AG04450 (cell line): ENCODE measurements at places on chromosomes 7 and 10.
A peak's percentile ranks its signal among the peaks of the same experiment; 100 is the strongest.

DNA sequence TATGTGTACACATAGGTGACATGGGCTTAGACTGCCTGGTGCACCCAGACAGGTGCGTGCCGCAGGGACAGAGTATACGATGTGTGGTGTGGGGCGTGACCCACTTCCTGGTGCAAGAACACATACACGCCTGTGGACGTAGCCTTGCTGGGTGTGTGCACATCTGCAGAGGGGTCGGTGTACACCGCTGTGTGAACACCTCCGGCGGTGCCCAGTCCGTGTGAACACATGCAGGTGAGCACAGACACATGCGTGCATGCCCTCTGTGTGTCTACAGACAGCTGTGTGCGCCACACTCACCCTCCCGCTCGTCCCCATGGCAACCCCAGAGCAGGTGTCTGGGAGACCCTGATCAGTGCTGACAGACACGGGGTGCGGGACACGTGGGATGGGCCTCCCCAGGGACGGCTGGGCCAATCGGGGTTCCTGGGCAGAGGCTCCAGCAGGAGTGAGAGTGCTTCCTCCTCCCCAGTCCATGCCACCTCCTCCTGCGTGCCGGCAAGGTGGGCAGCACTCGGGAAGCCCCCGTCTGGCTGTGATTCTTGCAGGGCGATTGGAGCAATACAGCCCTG, 23.4 kb downstream of the ELFN1 start:
- no peak for DNase-seq

- no peak for DNase-seq
Measured at GRCh38 chr10:78314651-78315050, 281.0 kb downstream of the RPS24 start.

DNA sequence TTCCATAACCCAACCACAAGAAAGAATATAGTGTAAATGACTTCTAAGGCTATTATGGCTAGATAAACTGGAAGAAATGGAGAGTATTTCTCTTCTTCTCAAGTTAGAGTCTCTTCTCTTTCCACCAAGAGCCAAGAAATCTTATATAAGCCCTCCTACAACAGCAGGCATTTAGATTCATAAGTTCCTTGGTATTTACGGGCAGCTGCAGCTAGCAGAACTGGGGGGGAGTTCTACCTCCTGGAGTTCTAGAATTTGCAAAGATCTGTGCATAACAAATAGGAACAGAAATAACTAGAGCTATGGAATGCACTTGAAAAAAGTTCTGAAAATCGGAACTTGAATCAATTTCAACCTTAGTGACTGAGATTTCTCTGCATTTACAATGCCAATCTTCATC, 715.2 kb upstream of the GRM3 start:
- no peak for DNase-seq

DNA sequence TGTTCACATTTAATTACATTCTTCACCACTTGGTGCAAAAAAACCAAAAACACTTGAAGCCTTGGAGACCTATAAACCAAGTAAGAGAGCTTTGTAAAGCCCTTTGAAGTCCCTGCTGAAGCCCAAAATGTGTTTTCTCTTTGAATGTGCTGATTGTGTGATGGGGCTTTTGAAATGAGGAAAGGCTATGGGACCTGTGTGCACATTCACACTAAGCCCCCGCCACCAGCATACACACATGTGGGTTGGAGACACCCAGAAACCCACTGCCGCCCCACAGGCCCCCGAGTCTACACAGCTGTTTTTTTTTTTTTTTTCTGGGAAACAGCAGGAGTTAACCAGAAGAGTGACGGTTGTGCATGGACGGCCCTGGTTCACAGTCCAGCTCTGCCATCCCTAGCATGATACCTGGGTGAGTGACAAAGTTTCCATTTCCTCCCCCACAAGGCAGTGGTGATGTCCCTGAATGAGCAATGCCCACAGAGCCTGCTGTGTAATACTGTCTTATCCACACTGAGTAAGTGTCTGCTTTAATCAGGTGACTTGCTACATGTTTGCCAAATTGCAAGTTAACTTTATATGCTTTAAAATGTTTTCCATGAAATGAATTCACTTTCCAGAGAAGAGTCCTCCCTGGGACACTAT, 154.6 kb upstream of the GDF10 start:
- DNase-seq, result no peak

- no peak for DNase-seq
Measured at GRCh38 chr10:74683621-74684364, 142.6 kb upstream of the KAT6B start.

GRCh38 chr10:44956717-44957706, 2.6 kb upstream of the RASSF4 start:
- DNase-seq, result no peak

- DNase-seq, result peak; percentile 34
Measured at GRCh38 chr7:44727158-44727936, 21.3 kb upstream of the ZMIZ2 start.

DNA sequence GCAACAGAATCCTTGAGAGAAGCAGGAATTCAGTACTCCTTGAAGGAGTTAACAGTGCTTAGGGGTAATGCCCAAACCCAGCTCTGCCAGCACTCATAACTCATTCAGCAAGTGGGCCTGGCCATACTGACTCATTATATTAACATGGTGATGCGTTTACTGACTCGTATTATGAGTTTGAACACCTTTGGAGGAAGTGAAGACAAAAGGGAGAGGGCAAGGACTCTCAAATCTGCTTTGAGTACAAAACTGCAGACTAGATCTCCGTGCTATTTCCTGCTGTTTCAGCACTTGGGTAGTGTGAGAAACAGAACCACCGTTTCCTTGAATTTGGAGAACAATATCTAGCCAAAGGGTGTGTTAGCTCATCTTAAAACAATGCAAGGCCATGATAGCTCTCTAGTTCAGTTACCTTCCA, 30.8 kb downstream of the SLC16A9 start:
- DNase-seq, result no peak

DNA sequence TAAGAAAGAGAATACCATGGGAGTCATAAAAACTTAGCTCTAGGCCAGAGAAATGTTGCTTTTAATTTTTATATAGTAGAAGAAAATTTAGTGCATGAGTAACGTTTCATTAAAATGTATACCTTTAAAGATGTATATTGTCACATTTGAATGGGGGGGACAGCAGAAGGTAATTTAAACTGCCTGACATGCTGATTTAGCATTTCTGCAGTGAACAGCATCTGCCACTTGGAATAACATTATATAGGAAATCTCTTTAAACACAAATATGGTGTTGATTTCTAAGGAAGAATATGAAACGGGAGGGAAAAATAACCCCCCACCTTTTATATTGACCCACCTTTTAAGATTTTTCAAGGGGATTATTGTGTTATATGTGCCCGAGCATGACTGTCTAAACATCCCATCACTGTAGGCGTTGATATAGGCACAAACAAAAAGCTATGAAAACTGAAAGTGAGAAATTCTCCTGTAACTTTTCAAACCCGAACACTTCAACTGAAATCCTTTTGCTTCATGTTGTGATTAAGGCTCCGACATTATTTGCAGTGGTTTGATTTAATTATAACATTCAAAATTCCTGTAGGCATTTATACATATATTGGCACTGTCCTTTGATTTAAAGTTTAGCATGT, 244.7 kb upstream of the CELF2 start:
- no peak for DNase-seq

- DNase-seq, result no peak
Measured at GRCh38 chr7:44491229-44491628, 771 bp upstream of the NUDCD3 start.

- no peak for DNase-seq
Measured at GRCh38 chr10:58311026-58311425, 23.8 kb upstream of the UBE2D1 start.

GRCh38 chr7:81869670-81870069, 99.8 kb upstream of the HGF start:
- no peak for DNase-seq

- no peak for DNase-seq
Measured at GRCh38 chr7:138934367-138934766, 46.8 kb downstream of the KIAA1549 start.

DNA sequence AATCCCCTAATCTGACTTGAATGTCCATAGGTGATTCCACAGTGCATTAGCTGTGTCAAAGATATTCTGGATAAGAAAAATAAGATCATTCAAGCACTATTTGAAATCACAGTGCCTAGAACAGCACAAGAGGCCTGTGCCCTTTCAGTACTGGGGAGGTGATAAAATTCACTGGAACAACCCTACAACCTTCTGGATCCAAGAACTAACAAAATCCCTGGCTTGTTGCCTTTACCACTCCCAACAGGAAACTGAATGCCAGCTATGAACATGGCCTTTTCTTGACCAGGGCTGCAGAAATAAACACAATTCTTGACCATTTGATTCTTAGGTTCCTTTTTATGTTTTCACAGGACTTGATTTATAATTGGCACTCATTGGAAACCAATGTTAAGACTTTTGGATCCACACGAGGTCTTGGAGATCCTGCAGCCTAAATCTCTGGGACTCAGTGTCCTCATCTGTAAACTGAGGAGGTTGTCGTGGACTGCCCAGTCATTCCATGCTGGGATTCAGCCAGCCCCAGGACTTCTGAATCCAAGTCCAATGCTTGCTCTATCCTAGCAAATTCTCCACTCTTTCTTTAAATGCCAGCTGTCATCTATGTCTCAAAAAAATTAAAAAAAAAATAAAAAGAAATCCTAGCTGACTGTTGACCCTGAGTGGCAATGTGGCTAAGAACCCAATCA, 624.7 kb downstream of the KCNMA1 start:
- no peak for DNase-seq

GRCh38 chr7:147968046-147968610, 622.4 kb upstream of the C7orf33 start:
- DNase-seq, result no peak

DNA sequence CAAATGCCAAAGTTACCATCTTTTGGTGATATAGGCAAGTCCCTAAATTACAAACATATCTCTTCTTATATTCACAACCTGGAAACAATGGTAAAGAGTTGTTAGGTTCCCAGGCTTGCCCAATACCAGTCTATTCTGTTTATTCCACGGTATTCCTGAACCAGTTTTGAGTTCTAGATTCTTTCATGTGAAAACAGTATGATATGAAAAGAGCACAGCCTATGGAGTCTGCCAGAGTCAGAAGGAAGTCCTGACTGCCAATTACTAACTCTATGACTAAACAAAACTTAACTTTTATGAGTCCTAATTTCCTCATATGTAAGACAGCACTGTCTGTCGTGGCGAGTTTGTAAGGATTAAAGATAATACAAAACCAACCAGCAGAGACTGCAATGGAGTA, 5.6 kb downstream of the ABI1 start:
- no peak for DNase-seq
